ENCODE measurements at places on chromosomes 11 and 22.

- DNase-seq, result no peak
Observed at GRCh38 chr11:19353287-19353850, 112.6 kb upstream of the E2F8 start.

GRCh38 chr22:29737251-29738117 is 17.7 kb downstream of the CABP7 start:
- DNase-seq, result no peak

DNA sequence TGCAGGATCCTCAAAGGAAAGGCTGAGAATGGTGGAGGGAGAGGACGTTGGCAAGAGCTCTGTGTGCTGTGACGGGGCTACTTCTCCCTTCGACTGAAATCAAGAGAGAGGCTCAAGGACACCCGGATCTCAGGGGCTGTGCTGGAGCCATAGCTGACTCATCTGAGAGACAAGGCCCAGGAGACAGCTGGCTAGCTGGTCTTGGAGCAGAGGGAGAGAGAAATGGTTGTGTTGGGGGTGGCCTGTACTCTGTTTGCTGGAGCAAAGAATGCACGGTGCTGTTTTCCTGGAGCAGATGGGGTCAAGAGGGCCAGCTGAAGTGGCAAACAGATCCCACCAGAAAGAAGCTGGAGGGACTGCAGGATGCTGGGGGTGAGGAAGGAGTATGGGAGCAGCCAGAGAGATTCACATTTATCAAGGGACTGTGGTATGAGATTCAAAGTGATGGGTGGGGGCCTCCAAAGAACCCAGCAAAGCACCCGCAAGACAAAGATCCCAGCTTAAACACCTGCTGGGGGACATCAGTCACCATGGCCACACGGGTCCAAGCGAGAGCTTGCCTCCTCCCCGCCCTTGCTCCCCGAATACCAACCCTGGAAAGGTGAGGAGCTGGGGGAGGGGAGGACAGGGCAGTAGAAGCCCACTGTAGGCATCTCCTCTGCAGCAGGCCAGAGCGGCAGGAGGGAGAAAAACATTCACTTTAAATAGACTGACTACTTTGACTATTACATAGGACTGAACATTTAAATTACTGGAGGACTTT is 40.8 kb downstream of the MAP6 start:
- no peak for DNase-seq

- no peak for DNase-seq
Observed at GRCh38 chr11:12841946-12842630, 167.0 kb upstream of the RASSF10 start.

DNA sequence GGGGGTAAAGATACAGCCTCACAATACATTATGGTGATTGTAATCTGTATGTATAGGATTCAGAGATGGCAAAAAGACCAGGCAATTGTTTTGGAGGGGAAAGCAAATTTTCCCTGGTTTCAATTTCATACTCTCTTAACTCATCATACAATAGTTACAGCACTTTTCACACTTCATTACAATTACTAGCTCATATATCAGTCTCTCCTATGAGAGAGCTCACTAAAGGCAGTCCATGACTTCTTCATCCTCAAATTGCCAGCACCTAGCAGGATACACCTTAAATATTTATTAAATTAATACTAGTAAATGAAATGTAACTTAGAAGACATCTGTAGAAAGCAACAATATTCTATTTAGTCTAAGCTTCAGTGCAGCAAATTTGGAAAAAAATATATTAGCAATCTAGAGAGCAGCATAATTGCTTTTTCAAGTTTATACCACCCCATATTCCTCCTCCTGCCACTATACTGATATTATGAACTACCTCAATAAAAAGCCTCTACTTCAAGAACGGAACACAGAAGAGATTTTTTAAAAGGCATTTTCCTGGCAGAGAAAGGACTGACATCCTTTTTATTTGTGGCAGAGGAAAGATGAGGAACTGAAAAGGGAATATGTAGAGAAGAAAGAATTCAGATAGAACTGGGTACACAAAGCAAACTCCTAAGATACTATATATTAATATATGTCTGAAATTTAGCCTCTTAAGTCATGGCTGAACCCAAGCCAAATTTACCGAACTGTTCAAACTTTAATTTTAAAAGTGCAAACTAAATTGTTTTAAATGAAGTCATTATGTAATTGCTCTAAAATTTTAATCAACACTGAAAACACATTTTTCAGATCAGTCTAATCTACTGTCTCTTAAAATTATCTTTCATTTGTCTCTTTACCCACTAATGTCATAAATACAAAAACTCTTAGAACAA is 27.7 kb downstream of the PICALM start:
- DNase-seq, result no peak

- DNase-seq, result no peak
Observed at GRCh38 chr11:21814169-21814568, 378.7 kb upstream of the ANO5 start.

- no peak for DNase-seq
Observed at GRCh38 chr11:95676308-95676707, 113.3 kb downstream of the FAM76B start.

DNA sequence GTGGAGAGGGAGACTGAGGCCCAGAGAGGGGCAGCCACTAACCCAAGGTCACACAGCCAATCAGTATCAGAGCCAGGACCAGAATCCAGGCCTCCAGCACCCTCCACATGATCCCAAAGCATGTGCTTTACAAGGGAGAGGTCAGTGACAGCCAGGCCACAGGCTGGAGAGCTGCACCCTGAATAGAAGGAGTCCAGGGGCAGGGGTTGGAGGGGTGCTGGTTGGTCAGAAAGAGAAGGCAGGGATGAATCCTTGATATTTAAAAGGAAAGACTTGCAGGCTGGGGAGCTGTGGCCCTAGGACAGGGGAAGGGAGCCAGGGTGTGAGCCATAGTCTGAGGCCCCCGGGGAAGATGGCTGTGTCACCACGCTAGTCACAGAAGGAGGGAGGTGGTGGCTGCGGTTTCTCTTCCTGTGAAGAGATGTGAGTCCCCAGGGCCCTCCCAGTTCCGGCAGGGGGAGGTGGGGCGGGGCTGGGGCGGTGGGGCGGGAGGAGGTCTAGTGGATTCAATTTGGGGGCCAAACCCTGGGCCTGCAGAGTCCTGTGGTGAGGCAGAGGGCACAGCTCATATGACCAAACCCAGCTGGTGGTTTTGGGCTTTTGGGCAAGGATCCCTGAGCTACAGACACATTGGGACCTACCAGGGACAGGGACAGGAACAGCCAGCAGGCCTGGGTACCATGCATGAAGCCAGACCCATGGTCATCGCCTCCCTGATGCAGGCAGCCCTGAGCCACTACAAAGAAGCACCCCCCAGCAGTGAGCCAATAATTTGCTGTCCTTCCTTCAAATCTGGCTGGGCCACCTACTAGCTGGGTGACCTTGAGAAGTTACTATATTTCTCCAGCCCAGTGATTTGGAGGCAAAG is 14.0 kb downstream of the RAC2 start:
- peak; percentile 78 for DNase-seq

GRCh38 chr11:73257342-73258103 is 14.6 kb upstream of the P2RY6 start:
- DNase-seq, result no peak

DNA sequence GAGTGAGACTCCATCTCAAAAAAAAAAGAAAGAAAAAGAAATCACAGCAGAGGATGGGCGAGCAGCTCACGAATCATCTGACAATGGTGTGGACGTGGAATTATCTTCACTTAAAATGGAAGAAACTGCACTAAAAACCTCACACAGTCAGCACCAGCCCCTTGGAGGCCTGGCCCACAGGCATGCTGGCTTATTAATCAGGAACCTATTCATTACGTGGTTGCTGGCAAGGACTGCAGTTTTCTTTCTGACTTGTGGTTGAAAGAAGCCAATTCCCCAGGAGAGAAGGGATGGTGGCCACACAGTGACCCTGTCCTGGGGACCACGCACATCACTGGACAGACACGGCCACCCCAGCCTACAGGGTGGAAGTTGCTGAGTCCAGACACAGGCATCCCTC is 401.1 kb downstream of the CTTN start:
- DNase-seq, result no peak

GRCh38 chr22:48051796-48052620 is 1289.6 kb downstream of the TBC1D22A start:
- no peak for DNase-seq

GRCh38 chr11:9688716-9689511 is 25.0 kb downstream of the SWAP70 start:
- no peak for DNase-seq

DNA sequence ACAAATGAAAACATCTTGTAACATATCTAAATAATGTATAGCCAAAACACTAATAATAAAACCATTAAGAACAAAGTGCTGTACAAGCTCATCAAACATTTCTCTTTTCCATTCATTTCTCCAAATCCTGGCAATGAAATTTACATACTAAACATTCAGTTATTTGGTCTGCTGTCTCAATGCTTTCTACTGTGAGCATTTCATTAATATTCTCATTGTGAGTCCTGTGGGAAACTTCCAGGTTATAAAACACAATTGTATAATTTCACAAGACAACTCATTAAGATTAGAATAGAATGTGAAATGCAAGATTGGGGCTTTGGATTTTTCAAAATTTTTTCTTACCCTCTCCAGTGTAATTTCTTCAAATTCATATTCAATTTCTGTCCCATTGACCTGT is 876.9 kb upstream of the CCDC90B start:
- no peak for DNase-seq

DNA sequence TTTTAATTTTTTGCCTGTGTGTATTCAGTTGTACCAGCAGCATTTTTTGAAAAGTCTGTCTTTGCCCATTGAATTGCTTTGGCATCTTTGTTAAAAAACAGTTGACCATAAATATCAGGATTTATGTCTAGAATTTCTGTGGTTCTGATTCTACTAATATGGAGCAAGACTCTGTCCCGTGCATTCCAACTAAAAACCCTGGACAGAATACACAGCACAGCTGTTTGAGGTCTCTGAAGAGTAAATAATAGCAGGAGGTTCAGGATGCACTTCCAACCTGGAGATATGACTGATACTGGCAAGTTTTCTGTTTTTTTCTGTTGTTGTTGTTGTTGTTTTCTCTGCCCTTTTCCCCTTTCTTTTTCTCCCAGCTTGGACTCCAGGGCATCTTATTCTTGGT is 141.9 kb downstream of the TMEM135 start:
- DNase-seq, result no peak

DNA sequence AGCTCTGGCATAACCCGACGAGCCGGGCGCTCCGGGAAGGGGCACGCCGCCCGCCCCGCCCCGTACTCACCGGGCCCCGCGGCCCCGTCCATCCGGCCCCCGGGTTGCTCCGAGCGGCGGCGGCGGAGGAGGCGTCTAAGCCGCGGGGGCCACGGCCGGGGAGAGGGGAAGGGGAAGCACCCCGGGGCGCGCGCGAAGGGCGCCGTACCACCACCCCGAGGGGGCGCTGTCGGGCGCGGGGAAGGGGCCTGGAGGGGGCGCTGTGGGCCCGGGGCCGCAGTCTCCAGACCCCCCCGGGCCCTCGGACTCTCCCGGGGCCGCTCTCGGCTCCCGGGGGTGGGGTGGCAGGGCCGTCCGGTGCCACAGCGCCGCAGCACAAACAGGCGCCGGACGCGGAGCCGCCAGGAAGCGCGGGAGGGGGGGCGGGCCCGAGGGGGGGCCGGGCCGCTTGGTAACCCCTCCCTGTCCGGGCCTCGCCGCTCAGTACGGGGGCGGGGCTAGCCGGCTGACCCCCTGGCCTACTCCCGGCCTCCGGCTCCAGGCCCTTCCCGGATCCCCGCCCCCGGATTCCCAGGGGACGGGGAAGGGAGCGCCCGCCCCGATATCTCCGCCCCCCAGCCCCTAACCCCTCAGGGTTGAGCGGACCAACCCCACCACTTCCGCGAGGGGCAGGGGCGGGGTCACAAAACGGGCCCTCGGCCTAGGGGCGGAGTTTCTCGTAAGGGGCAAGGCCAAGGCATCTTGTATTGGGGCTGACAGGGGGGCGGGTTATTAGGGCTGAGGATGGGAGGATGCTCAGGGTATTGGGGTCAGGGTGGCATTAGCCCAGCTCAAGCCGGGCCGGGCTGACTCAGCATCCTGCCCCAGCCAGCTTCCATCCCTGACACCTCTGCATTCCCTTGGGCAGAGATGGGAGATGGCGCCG is at the start of the genes EML3 and ROM1:
Gene EML3, minus strand, starts transcription at position 410 of the 925 bp plus-strand sequence. Its CDS starts 318 bp downstream, at position 92.
Gene ROM1, plus strand, starts transcription at position 892 of the 925 bp plus-strand sequence. Its CDS starts 25 bp downstream, at position 917.
- DNase-seq, result peak; percentile 79

DNA sequence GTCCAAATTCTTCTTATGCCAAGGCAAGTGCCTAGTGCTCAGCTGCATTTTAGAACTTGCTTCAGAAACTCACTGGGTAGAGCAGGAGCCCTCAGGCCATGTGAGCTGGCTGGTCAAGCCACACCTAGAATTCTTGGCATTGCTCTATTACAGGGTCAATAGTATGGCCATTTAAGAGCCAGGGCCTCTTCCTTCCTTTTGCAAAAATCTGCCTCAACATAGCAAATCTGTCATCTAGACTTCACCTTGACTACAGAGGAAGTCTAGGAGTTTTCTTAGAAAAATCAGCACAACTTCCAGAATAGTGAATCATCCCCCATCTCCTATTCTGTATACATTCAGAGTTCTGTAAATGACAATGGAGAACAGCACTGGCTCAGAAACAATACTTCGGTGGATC is 112.0 kb upstream of the TTC12 start:
- no peak for DNase-seq

GRCh38 chr11:279966-280705 is 1.9 kb downstream of the NLRP6 start:
- DNase-seq, result no peak

- no peak for DNase-seq
Observed at GRCh38 chr11:1458340-1459218, 28.0 kb downstream of the MOB2 start.

GRCh38 chr11:87394924-87395323 is 357.2 kb downstream of the TMEM135 start:
- DNase-seq, result no peak

- DNase-seq, result no peak
Observed at GRCh38 chr22:47837703-47838102, 1075.3 kb downstream of the TBC1D22A start.

DNA sequence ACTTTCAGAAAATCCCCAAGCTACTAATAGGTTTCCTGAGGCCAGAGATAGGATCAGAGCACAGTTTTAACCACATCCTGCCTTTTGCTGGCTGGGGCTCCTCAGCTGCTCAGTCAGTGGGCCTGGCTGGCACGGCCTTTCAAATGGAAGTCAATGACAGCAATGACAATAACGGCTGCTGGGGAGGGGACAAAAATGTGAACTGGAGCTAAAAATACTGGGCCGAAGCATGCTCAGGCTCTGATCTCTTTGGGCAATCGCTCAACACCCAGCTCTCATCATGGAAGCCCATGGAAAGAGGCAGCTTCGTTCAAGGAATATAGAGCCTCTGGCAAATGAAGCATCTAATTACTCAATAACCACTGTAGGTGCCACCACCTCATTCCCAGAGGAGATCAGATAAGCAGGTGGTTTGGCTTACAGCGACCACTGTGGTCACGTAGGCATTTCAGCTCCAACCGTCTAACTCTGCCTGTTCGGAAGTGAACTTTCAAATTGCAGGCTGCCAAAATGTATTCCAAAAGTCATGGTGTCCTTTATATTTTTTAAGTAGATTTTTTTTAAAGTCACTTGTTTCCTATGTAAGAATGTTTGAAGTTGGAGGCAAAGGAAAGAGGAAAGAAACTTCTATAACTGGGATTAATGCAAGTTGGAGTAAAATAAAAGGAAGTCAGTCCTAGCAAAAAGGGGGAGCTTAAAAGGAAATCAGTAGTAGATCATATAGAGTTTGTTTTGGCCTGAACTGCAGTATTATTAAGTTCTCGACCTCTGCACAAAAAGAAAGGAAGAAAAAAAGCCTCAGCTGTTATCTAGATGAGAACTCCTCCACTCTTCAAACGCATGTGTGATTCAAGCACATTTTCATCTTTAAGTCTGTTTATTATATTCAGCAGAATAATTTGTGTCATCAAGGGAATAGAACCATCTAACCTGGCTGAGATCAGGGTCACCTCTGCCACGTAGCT is 14.1 kb downstream of the WT1 start:
- DNase-seq, result no peak
